ENCODE measurements at places on chromosomes 6 and 20. TPM values are rescaled to one million over a fixed set of nuclear protein-coding genes. Genes with fewer than 3 reads are reported as not detected.

SH3BGRL2 gene
- 10.3 TPM for total RNA-seq

SUMO4 gene
- 0.71 TPM for total RNA-seq

PSORS1C1 gene
- 1.9 TPM for total RNA-seq

TGM3 gene
- not detected for total RNA-seq

WFDC5 gene
- total RNA-seq: not detected

SRMS gene
- not detected for total RNA-seq

PDE10A gene
- total RNA-seq: 7.1 TPM

TFAP2D gene
- not detected for total RNA-seq

OXT gene
- total RNA-seq: 0.65 TPM

RIN2 gene
- 43.9 TPM for total RNA-seq

CYP21A2 gene
- total RNA-seq: 10.3 TPM

RHAG gene
- total RNA-seq: 0.97 TPM

DZANK1 gene
- total RNA-seq: 0.92 TPM

C6orf47 gene
- 17.5 TPM for total RNA-seq

SPATS1 gene
- not detected for total RNA-seq

CASS4 gene
- 0.65 TPM for total RNA-seq

FKBP1C gene
- 0.26 TPM for total RNA-seq

GSTA2 gene
- total RNA-seq: not detected

SPO11 gene
- total RNA-seq: not detected

MRAP2 gene
- total RNA-seq: 0.38 TPM

IMPG1 gene
- not detected for total RNA-seq

CST1 gene
- total RNA-seq: not detected

TRIM40 gene
- total RNA-seq: not detected

TFAP2B gene
- not detected for total RNA-seq

All from left cardiac atrium (tissue), 4 donors.